Activated naive CD4-positive, alpha-beta T cell (primary cell): ENCODE measurements at places on chromosomes 6 and 20.

DNA sequence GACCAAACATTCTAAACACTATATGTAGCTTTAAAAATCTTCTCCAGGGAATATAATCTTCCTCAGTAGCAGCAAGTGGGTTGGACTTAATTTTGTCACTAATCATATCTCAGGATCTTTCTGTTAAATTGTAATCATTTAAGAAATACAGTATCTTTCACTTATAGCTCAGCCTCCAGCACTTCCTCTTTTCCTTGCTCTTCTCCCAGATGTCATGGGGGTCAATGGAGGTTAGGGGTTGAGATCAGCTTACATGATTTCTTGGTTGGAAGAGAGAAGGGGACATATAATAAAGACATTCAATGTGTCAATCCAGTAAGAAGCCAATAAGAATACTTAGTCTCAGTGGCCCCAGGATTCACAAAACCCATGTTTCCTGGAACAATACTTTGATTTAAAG lies 15.7 kb upstream of the REPS1 start:
- no peak for DNase-seq

- no peak for DNase-seq
These were observed 15.5 kb downstream of the ZNF831 start for GRCh38 chr20:59178983-59179595.

DNA sequence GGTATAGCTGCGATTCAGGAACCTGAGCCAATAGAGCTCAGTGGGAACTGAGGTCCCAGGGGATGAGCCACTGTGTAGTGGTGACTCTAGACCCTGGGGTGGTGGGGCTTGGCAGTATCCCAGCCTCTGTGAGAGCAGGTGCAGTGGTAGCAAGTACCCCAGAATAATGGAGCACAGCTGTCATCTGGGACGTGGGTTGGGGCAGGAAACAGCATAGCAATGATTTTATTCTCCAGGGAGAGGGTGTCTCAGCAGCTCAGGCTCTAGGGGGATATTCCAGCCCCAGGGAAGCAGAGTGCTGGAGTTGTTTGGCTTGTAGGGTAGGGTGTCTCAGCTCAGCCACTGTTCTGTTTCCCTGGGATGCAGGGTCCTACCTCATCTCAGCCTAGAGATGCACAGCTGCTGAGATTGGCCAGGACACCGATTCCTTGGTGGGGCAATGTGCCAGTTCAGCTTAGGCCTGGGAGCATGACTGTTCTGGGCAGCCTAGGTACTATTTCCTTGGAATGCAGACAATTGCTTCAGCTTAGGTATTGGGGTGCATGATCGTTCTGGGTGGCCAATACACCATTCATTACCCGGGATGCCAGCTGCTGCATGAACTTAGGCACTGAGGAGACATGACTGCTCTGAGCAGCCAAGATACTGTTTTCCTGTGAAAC lies 34.0 kb upstream of the NUP153 start:
- DNase-seq, result no peak

- no peak for DNase-seq
These were observed 1.4 kb downstream of the SLC35F1 start for GRCh38 chr6:117908246-117909068.

GRCh38 chr6:76453270-76453669 lies 380.8 kb upstream of the IMPG1 start:
- no peak for DNase-seq

- no peak for DNase-seq
These were observed 30.9 kb downstream of the STK35 start for GRCh38 chr20:2132461-2132901.
